NCI-H187 (cell line): ENCODE measurements at places on chromosomes 12 and 14.
A peak's percentile ranks its signal among the peaks of the same experiment; 100 is the strongest.

GRCh38 chr14:89418452-89418851 is 1.4 kb upstream of the FOXN3 start:
- DNase-seq = no peak

- no peak for DNase-seq
Measured at GRCh38 chr12:119781804-119782203, 95.3 kb downstream of the CIT start.

- no peak for DNase-seq
Measured at GRCh38 chr12:109430244-109430643, 46.9 kb downstream of the KCTD10 start.

- peak; percentile 37 for DNase-seq
Measured at GRCh38 chr12:52081263-52081733, 1.8 kb downstream of the SMIM41 start.

DNA sequence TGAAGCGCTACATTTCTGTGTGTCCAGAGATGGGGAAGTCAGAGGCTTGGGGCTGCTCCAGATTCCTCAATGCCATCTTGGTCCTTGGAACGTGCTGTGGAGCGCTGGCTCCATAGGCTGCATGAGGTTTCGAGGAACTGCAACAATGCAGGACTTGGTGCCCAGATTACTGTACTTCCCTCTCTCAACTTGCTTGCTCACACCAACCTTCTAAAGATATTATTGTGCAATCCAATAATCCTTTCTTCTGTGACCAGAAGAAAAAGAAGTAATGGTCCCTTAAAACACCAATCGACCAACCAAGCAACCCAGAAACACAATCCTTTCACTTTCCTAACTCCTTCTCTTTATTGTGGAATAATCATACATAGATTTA is 3.7 kb downstream of the PRICKLE1 start:
- no peak for DNase-seq

DNA sequence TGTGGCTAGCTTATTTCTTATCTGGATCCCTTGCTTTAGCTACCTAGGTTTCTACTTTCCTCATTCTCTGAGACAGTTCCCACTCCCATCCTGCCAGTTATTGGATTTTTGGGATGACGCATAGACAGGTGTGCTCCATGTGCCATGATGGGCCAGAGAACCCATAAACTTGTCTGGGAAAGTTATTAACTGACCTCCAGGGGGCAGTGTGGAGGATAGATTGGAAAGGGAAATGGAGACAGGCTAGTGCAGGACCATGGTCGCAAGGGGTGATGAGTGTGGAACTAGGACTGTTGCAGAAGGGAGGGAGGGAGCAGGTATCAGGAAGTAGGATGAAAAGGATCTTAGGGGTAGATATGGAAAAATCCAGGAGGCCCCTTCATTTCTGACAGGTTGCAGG is 80.3 kb downstream of the ESRRB start:
- peak; percentile 18 for DNase-seq

DNA sequence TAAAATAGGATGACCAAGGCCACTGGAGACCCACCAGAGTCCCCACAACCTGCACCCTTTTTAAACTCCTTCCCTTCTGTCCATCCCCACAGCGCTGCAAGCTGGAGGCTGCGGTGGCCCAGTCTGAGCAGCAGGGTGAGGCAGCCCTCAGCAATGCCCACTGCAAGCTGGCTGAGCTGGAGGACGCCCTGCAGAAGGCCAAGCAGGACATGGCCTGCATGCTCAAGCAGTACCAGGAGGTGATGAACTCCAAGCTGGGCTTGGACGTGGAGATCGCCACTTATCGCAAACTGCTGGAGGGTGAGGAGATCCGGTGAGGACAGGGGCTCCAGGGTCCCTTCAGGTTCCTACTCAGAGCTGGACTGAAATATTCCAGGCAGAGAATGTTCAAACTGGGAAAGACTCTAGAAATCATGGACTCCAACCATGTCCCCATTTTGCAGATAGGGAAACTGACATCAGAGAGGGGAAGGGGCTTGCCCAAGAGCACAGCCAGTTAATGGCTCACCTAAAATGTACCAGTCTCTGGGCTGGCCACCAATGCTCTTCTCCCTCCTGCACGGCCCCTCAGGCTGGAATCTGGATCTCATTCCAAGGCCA is 17.2 kb downstream of the KRT85 start:
- DNase-seq = no peak

- no peak for DNase-seq
Measured at GRCh38 chr12:4259099-4259498, 14.5 kb upstream of the CCND2 start.

DNA sequence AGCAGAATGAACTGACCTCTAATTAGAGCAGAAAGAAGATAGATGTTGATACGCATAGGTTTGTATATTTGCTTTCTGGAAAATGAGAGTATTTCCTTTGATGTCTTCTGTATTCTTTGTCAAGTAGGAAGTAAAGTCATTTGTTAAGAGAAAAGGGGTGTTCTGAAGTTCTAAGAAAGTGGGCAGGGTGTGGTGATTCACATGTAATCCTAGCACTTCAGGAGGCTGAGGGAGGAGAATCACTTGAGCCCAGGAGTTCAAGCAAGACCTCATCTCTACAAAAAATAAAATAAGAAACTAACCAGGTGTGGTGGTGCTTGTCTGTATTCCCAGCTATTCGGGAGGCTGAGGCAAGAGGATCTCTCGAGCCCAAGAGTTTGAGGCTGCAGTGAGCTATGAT is 2.8 kb downstream of the RHNO1 start:
- no peak for DNase-seq
